ENCODE measurements at places on chromosomes 3 and 15.

DNA sequence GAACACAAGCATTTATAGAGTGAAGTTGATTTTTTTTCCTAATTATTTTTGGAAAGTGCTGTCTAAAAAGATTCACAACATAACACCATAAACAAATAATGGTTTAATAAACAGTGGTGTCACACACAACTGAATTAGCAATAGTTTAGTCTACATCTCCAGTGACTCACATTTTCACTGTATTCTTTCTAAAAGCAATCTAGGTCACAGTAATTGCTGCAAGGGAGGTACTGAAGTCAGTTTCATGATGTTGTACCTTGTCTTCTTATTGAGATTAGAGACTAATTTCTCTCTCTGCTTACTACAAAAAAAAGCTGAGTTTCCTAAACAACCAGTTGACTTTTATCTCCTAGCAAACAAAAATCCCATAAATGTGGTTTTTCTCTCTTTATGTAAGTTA is 29.6 kb downstream of the PLSCR4 start:
- DNase-seq: no peak

GRCh38 chr3:99662838-99663570 is 24.6 kb downstream of the COL8A1 start:
- no peak for DNase-seq

DNA sequence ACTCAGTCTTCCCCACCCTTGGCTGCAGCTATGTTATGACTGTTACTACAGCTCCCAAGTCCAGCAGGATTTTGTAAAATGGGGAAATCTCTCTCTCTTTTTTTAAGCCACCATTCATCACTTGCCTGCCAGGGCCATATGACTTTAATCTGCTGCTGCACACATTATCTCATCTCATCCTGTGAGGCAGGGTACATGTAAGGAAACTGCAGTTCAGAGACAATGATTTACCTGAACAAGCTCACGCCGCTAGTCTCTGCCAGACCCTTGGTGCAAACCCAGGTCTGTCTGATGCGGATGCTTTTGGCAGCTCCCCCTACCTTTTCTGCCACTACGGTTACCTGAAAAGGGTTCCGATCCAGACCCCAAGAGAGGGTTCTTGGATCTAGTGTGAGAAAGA is 78.3 kb downstream of the CHRNA7 start:
- no peak for DNase-seq

- DNase-seq: no peak
Measured at GRCh38 chr3:54633444-54634121, 294.3 kb downstream of the LRTM1 start.

- no peak for DNase-seq
Measured at GRCh38 chr3:23017801-23018200, 185.3 kb upstream of the UBE2E2 start.

DNA sequence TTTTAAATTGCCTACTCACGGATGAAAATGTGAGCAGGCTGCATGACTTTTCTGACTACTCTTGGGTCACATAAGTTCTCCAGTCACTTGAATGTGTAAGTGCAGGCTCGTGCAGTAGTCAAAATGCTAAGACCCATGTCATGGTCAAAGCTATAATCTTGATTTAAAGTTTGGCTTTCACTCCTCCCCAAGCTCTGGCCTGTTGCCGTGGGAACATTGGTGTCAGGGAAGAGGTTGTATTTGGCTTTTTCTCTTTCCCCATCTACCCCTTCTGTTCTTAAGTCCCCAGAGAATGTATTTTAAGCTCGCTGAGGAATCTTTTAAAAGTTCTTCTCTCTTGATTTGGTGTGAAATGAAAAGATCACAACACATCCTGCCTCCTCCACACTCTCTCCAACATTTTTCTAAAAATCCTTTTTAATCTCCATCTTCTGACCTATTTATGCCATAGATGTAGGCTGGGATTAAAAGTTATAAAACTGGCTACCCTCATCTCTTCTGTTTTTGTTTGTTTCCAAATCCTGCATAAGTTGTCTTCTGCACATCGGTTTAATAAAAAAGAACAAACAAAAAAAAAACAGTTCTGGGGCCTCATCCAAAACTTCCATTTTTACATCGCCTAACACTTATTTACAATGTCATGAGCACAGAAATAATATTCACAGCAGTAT is 61.4 kb upstream of the ADAMTSL3 start:
- no peak for DNase-seq

DNA sequence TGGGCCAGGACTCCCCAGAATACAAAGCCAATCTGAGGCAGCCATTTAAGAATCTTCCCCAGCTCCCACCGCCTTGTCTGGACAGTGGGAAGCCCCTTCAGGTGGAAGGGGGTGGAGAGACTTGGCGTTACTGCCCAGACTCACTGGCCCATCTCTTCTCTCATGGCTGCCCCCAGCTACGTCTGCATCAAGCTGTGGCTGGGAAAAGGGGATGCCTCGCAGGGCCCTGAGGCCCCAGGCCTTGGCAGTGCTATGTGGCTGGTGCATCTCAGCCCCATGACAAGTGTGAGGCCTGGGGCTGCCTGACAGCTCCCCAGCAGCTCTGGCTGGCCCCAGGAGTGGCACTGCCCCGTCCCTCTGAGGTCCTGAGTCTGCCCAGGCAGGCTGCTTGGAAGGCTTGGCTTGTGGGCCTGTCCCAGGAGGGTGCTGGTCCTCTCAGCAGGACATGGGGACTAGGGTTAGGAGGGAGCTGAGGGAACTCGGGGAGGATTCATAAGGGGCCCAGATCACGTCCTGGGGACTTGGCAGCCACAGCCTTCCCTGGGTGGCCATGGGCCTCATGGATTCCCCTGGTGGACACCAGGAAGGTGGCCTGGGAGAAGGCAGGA is 20.2 kb upstream of the SLC41A3 start:
- no peak for DNase-seq

DNA sequence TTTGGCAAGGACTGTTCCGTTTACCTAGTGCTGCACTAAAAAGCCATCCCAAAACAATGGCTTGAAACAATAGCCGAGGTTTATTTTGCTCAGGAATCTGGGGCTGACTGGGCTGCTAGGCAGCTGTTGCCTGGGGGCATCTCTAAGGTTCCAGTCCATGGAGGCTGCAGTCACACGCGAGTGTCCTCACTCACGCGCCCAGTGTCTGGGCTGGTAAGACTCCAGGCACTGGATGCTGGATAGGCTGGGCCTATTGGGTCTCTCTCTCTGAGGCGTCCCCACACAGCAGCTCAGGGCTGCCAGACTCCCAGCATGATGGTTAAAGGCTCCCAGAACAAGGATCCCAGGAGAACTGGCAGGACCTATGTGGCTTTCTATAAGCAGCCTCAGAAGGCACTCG is 34.2 kb downstream of the ALS2CL start:
- DNase-seq: no peak

- DNase-seq: no peak
Measured at GRCh38 chr15:75761446-75762356, 49.1 kb upstream of the CSPG4 start.

DNA sequence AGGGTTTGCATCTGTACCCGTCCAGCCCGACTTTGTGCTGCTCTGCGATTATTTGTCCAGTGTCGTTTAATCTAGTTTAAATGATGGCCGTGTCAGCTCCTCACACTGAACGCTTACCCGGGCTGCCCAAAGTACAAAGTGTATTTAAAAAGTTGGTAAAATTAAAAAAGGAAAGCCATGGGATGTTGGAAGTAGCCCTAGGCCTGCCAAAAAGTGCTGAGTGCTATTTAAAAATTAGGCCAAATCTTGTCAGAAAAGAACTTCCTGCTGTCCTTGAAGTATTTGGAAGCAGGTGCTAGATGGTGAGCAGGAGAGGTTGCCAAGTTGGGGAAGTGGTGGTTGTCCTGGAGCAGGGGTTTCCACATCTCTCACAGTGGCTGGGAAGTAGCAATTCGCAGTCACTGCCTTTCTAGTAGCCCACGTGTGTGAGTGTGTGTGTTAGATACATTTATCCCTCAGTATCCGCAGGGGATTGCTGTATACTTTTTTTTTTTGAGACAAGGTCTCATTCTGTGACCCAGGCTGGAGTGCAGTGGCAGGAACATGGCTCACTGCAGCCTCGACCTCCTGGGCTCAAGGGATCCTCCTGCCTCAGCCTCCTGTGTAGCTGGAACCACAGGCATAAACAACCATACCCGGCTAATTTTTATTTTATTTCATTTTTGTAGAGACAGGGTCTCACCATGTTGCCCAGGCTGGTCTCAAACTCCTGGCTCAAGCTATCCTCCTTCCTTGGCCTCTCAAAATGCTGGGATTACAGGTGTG is 664 bp downstream of the PPCDC start:
- DNase-seq: no peak

GRCh38 chr3:146024260-146024659 is 136.7 kb downstream of the PLOD2 start:
- DNase-seq: no peak

DNA sequence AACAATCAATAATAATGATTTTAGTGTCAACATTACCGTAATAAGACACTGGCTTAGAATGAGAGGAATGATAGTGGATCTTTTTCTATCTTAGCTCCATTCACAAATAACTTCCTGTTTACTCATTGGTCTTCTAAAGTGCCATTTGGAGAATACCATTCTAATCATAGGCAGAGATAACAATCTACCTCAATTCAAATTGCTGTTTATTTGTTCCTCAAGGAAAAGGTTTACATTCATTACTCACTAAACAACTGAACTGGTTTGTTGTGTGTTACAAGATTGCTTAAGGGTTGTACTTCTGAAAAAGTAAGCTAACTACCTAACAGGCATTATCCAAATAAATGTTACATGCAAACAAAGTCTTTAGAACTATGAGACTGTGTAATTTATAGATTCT is 8.1 kb upstream of the PCOLCE2 start:
- no peak for DNase-seq

GRCh38 chr15:38554354-38554753 is 10.3 kb downstream of the RASGRP1 start:
- DNase-seq: no peak

GRCh38 chr15:50057905-50058639 is 61.0 kb downstream of the ATP8B4 start:
- DNase-seq: no peak

DNA sequence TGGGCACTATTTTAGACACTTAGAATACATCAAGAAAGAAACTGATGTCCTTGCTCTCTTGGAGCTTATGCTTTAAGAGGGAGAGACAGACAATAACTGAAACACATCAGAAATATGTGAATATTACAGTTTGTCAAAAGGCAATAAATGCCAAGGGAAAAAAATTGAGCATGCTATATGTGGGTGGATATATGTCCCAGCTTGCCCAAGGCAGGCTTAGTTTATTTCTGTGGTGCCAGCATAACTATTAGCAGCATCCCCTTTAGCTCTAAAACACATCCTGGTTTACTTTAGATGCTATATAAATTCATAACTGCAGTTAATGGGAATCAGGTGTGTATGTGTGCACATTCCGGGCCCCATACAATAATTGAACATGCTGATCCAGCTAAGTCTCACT is 191.2 kb upstream of the PDZRN3 start:
- DNase-seq: no peak

GRCh38 chr15:38320866-38321265 is 68.2 kb downstream of the SPRED1 start:
- DNase-seq: no peak

- DNase-seq: no peak
Measured at GRCh38 chr15:24607636-24608035, 67.9 kb upstream of the NPAP1 start.

- DNase-seq: no peak
Measured at GRCh38 chr15:31100738-31101137, 787 bp downstream of the TRPM1 start.

GRCh38 chr15:76961268-76962011 is 29.9 kb downstream of the RCN2 start:
- DNase-seq: no peak

GRCh38 chr3:152192050-152192449 is 76.7 kb upstream of the MBNL1 start:
- DNase-seq: no peak

DNA sequence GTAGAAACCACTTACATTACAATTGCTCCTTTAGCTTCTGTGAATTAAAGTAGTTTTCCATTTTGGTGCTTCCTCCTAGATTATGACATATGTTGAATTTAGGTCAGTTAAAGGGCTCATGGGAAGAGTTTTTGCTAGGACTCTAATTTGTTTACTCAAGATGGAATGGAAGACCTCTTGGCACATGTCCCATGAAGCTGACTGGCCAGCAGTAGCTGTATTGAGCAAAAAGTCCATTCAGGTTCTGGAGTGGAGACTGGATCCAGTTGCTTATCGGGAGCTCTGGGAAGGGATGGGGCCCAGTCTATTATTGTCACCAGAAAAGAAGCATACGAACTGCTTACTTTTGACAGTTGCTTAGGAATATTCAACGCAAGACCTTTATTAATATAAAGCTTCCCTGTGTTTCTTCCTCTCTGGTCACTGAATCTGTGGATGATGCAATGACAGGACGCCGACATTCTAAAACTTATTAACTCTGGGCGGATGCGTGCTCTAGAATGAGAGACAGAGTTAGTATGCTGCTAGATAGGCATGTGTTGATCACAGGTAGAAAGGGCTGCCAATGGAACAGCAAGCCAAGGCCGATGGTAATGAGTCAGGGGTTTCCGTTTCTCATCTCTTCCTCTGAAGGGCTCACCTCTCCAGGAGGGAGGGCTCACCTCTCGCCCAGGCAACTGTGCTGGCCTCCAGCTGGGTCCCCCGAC is 155.8 kb downstream of the NR1D2 start:
- DNase-seq: no peak

DNA sequence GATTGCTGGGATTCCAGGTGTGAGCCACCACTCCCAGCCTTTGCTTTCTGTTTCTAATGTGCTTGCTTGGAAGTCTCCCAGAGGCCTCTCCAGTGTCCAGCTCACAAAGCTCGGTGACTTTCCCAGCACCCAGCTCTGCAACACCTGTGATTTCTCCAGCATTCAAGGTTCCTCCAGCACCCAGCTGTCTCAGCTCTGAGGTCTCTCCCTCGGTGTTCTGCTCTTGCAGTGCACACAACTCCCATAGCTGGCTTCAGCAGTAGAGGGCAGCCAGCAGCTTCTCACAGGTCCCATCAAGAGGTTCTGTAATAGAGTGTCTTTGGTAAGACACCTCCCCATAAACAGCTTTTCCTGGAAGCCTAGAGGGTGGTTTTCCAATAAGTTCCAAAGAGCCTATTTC is 75.1 kb downstream of the GRM7 start:
- DNase-seq: no peak

DNA sequence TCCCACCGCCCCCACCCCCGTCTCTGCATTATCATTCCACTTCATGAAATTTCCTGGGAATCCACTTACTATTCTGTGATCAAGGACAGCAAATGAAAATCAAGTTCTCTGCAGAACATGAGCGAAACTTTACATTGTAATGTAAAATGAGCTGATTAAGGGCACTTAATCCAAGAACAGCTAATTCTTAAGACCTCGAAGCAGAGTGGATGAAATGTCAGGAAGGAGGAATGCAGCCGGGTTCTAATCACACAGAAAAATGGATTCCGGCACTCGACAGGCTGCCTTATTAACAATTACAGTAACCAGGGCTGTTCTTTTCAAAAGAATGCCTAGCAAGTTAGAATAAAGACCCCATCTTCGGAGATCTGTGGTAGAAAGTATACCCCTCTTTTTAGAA is 57.5 kb downstream of the RFTN1 start:
- no peak for DNase-seq

DNA sequence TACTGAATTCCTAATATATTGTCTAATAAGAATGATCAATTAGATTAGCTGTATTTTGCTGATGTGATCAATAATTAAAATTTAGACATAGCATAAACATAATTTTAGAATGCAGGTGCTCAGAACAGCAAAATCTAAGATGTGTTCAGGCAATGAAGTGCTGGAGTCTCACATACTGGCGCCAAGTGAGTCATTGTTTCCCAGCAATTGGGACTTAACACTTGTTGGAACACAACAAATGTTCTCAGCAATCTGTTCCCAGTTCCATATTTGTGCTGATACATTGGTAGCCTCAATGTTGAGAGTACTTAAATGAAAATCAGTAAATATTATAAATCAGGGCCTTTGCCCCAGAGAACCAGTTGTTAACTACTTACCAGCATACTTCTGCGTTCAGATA is 619.0 kb downstream of the ROBO1 start:
- no peak for DNase-seq
